Lower lobe of right lung (tissue), 2 donors: ENCODE measurements at places on chromosomes 16 and 17. TPM values are rescaled to one million over a fixed set of nuclear protein-coding genes. Genes with fewer than 3 reads are reported as not detected.

The ARHGAP27 gene
- 71.0 TPM for total RNA-seq

The SLC16A6 gene
- 7.5 TPM for total RNA-seq

The ZNF469 gene
- total RNA-seq, result 2.0 TPM

The DNAH2 gene
- total RNA-seq, result 6.2 TPM

The NPIPA3 gene
- 1.4 TPM for total RNA-seq

The CCL8 gene
- total RNA-seq, result 1.6 TPM
